ENCODE measurements at places on chromosomes 16 and 17. TPM values are rescaled to one million over a fixed set of nuclear protein-coding genes. Genes with fewer than 3 reads are reported as not detected.

The PABPN1L gene
- not detected for total RNA-seq

The KRT13 gene
- not detected for total RNA-seq

The TBKBP1 gene
- total RNA-seq, result 19.5 TPM

The ADORA2B gene
- total RNA-seq, result 0.12 TPM

The ERN2 gene
- total RNA-seq, result not detected

The CX3CL1 gene
- not detected for total RNA-seq

The CACNG1 gene
- total RNA-seq, result not detected

The DCXR gene
- 146 TPM for total RNA-seq

The DOC2A gene
- 0.86 TPM for total RNA-seq

The DNAI2 gene
- total RNA-seq, result 0.25 TPM

The C16orf92 gene
- total RNA-seq, result not detected

The BCAS3 gene
- 7.2 TPM for total RNA-seq

The MMP15 gene
- 0.12 TPM for total RNA-seq

The CBFA2T3 gene
- total RNA-seq, result not detected

The GPR142 gene
- total RNA-seq, result not detected

The SPN gene
- total RNA-seq, result 53.2 TPM

The ACACA gene
- total RNA-seq, result 52.6 TPM

The ATXN7L3 gene
- total RNA-seq, result 53.3 TPM

The WNT9B gene
- not detected for total RNA-seq

The HES7 gene
- total RNA-seq, result 2.4 TPM

The TPSG1 gene
- not detected for total RNA-seq

The MPV17L gene
- total RNA-seq, result not detected

All from activated naive CD4-positive, alpha-beta T cell treated with anti-CD3 and anti-CD28 coated beads for 36 hours (primary cell).